NCI-H1694 (cell line): ENCODE measurements at places on chromosomes 2 and 18.

- DNase-seq, result peak; percentile 55
These were observed 261.6 kb downstream of the NAPG start for GRCh38 chr18:10787293-10787901.

- DNase-seq, result no peak
These were observed 310.5 kb downstream of the LRATD1 start for GRCh38 chr2:14942987-14943386.

DNA sequence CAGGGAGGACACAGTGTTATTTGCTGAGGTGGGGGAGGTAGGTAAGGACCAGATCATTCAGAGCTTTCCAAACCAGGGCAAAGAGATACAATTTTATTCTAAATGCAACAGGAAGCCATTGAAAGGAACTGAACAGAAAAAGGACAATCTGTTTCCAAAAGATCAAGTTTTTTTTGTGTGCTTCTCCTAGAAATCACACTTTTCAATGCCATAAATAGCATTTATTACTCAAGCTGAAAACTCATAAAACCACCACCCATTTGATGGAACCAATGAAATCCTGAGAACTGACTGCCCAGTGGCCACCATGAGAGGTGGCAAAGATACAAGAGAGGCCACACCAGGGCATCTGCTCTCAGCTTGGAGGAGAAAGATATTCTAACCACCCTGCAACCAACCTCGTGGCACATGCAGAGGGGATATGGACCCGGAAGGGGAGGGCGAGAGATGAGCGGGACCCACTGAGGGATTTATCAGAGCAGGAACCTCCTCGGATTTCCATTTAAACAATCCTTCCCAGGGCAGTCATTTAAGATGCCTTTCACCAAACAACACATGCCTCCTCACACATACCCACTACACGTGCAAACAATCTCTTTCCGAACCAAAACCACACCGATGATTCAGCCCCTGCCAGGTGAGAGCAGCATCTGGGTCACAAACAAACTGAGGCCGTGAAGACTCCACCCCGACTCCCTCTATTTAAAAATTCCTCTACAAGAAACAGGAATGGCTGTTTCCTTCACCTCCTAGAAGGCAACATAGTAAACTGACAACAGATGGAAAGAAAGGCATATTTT, 8.8 kb downstream of the CYB5A start:
- DNase-seq, result no peak

GRCh38 chr18:34399892-34400291, 175.2 kb upstream of the NOL4 start:
- no peak for DNase-seq

DNA sequence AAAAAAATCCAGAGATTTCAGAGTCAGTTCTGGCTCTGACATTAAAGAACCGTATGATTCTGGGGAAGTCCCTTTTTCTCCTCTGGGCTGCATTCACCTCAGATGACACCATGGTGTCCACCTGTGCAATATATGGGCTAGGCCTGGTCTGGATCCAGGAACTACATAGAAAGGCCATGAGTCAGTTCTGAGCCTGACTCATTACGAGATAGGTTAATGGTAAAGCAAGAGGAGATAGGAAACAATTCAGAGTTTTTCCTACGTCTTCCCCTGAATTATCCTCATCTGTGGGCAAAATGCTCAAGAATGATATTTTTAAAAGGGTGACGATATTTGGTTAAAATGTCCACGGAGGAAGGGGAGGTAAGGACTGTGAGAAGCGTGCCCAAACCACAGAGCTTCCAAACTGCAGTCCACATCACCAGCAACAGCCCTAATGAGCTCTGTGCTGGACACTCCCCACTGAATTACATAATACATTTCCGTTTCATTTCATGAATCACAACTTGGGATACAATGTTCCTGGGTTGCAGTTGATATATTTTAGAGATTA, 180.1 kb upstream of the OSR1 start:
- no peak for DNase-seq

DNA sequence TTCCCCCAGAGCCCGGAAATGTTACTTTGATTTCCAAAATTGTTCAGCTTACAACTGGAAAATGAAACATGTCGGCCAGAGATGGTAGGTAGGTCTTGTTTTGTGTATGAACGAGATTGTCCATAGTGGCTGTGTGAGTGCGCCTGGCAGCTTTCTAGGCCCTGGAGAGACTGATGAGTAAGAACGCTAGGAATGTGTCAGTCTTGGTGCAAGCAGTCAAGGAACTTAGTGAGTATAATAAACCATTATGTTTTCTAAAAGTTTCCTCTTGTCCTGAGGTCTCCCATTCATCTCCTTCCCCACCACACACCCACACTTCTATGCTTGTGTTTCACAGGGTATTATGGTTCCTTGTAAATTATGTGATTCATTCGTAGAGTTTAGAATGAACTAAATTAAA, 234.2 kb downstream of the CDH2 start:
- DNase-seq, result no peak

- DNase-seq, result no peak
These were observed 21.8 kb upstream of the KCNJ13 start for GRCh38 chr2:232798187-232798586.
